Smooth muscle cell of the umbilical artery (primary cell): ENCODE measurements at places on chromosomes 5 and 9. TPM values are rescaled to one million over a fixed set of nuclear protein-coding genes. Genes with fewer than 3 reads are reported as not detected.

The GLRA1 gene
- not detected in 2 replicates for total RNA-seq

The ZNF483 gene
- 1.2 TPM in 2 replicates for total RNA-seq

The KIF12 gene
- total RNA-seq = not detected in 2 replicates

The LMNB1 gene
- 8.6 and 37.4 TPM in 2 replicates for total RNA-seq

The CCNO gene
- total RNA-seq = 0.14 TPM in 1 of 2 replicates, not detected in the other

The LRRC19 gene
- not detected in 2 replicates for total RNA-seq

The CDC20B gene
- total RNA-seq = not detected in 2 replicates

The LCNL1 gene
- 0.88 and 1.5 TPM in 2 replicates for total RNA-seq

The HSPA5 gene
- 424 and 572 TPM in 2 replicates for total RNA-seq

The NFX1 gene
- 22.0 and 32.8 TPM in 2 replicates for total RNA-seq

The SLCO6A1 gene
- total RNA-seq = not detected in 2 replicates

The SLC34A1 gene
- total RNA-seq = not detected in 2 replicates

The CATSPER3 gene
- not detected in 2 replicates for total RNA-seq

The PCDHB1 gene
- total RNA-seq = not detected in 2 replicates

The ZFP2 gene
- total RNA-seq = 0.55 and 0.89 TPM in 2 replicates

The PPP2R2B gene
- 0.18 TPM in 1 of 2 replicates, not detected in the other for total RNA-seq
